HAP-1 (cell line): ENCODE measurements at places on chromosomes 12 and 14.

- DNase-seq = no peak
Measured at GRCh38 chr12:54051026-54051842, 2.4 kb upstream of the HOXC4 start.

DNA sequence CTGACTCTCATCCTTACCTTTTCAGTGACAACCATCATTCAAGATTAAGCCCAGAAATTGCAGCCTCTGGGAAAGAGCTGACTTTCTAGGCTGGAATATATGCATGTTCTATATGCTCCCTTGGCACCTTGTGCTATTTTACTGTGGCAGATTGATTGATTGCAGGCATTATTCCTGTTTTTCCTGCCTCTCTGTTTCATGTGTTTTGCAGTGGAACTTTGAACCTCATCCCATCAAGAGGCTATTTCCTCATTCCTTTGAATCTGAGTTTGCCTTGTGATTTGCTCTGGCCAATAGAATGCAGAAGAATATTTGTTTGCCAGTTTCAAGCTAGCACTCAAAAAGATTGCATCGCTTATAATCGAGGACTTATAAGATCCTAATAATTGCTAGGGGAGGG, 174.8 kb upstream of the DCN start:
- DNase-seq = no peak

DNA sequence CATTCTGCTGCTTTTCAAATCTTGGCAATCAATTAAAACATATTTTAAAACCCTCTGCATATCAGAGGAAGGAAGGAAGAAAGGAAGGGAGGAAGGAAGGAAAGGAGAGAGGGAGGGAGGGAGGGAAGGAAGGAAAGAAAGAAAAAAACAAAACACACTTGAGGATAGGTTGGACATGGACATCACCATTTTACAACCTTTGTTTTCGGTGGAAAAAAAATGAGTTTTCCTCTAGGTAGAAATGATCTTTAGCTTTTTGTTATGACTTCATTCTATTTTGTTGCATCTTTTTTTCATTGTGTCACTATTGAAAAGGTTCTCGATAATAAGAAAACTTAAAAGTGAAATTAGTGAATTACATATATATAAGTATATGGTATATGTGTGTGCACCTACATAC, 522.9 kb downstream of the NOVA1 start:
- DNase-seq = no peak

GRCh38 chr14:30272848-30273832, 285.8 kb upstream of the G2E3 start:
- DNase-seq = no peak

GRCh38 chr14:50345846-50346422, 33.8 kb downstream of the DMAC2L start:
- no peak for DNase-seq

DNA sequence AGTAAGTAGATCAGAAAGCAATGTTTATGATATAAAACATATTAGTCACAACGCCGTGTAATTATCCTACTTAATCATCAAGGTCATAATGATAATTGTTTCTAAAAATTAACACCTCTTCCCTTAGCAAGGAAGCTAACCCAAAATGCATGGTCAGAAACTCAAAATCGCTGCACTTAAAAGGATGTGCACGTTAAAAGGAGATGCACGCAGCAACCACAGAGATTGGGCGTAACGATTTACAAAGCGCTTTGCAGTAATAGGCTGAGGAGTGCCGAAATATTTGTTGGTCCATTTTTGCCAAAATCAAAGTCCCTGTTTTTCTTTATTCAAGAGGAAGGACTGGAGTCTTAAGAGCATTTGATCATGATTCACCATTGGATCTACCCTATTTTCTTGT, 1077.2 kb downstream of the VRK1 start:
- DNase-seq = no peak

DNA sequence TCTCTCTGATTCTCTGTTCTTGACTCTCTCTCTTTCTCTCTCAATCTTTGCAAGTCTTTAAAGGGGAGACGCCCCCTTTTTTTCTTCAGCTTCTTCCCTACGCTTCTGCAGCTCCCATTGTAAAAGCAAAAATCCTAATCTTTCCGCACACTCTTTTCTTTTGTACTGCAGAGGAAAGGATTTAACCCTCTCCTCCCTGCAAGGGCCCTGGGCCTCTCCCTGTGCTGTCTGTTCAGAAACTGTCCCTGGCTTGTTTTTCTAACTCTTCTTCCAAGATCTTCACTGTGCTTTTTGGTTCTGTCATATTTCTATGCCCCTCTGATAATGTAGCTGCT, 10.9 kb upstream of the SALL2 start:
- DNase-seq = peak; percentile 66

GRCh38 chr12:25830456-25830855, 128.0 kb upstream of the RASSF8 start:
- no peak for DNase-seq

DNA sequence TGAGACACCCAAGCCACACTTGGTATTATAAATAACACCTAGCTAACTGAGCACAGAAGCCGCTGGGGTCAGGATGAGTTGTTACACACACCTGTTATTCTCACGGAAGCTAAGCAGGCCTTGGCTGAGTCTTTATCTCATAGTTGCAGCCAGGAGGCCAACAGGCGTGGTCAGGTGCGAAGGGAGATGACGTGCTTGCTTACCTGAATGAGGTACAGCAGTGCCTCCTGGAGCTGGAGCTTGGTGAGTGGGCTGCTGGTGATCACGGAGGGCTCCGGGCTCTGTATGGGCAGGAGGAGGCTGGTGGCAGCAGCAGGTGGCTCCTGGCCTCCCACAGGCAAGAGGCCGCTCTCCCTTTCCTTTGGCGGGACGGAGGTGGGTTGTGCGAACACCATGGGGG, 30.4 kb upstream of the CACNA2D4 start:
- DNase-seq = no peak

DNA sequence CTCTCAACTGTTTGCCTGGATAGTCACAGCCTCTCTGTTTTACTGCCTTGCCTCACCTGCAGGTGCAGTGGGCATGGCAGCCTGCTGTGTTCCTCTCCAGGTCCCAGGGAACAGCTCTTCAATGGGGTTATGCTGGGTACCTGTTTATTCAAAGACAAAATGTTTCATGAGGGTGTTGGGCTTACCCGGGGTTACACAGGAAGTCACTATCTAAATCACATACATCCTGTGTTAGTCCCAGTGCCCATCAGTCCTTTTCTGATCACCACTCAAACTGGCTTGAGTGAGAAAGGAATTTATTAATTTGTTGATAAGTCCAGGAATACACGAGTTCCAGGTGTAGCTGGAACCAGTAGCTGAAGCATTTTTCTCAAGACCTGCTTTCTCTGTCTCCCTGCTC, 1503.6 kb upstream of the TMEM132C start:
- no peak for DNase-seq

- DNase-seq = no peak
Measured at GRCh38 chr14:104656014-104656714, 33.3 kb upstream of the INF2 start.

GRCh38 chr14:32565256-32565655, 236.2 kb downstream of the AKAP6 start:
- no peak for DNase-seq

DNA sequence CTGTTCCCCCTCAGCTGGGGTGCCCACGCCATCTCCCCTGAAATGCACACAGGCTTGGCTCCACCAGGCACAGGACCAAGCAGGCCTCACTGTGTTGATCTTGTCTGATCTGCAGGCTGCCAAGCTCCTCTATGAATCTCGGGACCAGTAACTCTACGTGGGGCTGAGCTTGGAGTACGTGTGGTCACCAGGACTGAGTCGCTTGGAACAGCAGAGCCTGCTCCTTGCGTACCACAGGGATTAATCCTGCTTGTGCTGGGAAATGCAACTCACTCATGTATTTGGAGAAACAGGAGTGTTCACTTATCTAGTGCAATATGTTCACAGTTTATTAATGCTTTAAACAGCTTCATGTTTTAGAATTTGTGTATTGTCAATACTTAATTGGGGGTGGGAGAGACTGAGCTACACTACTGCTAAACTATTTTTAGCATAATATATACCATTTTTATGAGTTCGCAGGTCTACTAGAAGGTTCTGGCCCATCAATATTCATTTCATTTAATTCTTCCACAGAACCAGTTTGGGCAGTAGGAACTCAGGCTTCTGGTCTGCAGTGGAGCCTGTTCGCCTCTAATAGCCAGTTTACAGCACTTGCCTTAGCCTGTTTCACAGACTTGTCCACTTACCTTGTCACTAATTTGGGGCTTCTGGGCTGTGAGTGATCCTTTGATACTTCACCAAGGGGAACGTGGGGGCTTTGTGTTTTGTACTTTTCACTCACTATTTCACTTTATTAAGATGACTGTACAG, 17.4 kb downstream of the ZFYVE21 start:
- no peak for DNase-seq

DNA sequence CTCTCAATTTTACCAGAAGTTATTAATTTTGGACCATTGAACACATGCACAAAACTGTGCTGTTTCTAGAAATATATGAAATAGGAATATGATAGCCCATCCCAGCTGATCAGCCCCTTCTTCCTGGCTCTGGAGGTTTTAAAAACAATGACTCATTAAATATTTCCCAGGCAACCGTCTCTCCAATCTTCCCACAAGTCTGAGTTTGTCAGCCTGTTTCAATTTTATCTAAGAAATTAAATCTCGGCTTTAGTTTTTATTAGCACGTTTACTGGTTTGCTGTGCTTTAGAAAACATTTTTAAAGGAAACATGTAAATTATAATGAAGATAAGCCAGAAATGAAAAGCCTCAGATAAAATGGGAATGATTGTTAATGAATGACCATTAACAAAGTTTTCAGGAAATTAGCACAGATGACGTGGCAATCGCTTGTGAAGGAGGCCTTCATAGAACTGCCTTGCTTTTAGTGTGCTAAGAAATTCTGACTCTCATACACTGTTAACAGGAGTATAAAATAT, 89.3 kb upstream of the RAP1B start:
- DNase-seq = no peak

DNA sequence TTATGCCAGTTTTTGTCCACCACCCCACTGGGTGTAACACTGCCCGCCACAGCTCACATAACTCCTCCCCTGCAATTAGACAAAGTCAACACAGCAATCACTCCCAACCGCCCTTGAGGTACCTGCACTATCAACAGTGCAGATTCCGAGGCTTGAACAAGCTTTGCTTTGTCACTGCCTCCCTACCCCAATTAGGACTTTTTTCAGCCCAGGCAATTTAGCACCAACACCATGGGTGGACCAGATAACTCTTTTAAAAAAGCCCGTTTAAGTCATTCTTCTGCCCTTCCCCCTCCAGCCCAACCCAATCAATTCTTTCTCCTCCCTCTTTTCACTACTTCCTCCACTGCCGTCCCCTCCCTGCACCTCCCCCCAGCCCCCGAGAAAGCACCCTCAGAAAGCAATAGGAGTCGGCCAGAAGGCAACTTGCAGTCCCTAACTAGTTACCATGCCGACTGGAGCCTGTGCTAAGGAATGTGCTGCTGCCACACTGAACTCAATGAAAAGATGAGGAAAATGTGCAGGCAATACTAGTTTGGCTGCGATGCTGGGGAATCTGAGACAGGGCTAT, 45.7 kb upstream of the OTX2 start:
- DNase-seq = peak; percentile 90

- DNase-seq = no peak
Measured at GRCh38 chr14:105495101-105495989, 4.3 kb downstream of the TEDC1 start.

GRCh38 chr12:1828856-1829255, 8.5 kb downstream of the LRTM2 start:
- no peak for DNase-seq

GRCh38 chr12:5984873-5985272, 39.8 kb upstream of the ANO2 start:
- no peak for DNase-seq

GRCh38 chr12:19462406-19462805, 23.1 kb downstream of the AEBP2 start:
- no peak for DNase-seq

DNA sequence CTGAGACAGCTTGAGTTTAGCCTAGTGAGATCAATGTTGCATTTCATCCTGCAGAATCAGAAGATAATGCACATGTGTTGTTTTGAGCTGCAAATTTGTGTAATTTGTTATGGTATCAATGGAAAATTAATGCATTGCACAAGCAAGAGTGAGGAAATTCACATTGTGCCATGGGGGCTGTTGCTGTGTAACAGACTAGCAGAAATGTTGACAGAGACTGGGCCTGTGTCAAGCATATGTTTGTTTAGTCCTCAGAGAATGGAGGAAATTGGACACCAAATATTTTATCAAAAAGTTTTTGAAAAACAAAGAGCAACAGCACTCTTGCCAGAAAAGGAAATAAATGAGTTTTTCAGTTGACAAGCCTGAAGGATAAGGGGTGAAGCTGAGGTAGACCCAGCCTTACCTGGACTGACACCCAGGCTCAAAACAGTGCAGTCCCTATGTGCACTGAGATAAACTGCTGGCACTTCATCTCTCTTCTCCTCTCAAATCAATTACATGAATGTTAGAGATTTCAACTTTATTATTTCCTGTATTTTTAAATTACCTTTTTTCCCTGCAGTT, 1150.0 kb downstream of the FSCB start:
- DNase-seq = no peak

DNA sequence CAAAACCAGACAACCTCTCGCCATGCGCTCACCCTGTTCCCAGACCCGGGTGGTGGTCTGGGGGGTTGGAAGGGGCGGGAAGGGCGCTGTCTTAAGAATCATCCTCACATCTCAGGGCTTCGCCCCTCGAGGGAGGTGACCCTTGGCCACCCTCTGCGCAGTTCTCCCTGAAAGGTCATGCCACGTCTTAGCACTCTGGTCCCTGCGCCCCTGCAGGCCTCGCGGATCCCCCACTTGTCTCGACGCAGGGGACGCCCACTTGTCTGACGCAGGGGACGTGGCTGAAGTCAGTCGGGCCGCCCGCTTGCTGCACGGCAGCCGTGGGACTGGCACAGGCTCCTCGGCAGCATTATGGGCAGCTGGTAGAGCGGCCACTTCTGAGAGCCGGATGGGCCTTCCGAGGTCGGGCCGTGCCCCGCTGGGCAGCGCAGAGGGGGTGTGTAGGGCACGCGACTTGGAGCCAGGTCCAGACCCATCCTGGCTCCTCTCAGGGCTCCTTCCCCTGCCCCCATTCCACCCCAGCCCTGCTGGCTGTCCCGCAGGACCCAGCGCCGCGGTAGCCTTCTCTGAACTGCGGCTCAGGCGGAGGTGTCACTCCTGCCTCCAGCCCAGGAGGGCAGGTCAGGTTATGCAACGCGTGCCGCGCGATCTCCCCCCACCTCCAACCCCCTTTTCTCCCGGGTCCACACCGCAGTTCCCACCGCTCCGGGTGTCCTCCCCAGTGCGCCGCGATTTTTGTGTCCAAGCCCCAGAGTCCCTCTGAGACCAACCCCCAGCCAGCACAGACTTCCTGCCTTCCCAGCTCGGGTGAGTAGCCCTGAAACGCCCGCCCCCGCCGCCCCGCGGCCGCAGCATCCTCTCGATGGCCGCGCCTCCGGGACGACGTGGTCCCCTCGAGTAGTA, 40.9 kb upstream of the CAPRIN2 start:
- DNase-seq = no peak

- DNase-seq = no peak
Measured at GRCh38 chr14:36320897-36321381, 502 bp upstream of the MBIP start.

GRCh38 chr12:96368233-96368632, 32.0 kb downstream of the CDK17 start:
- DNase-seq = no peak
